ENCODE measurements at places on chromosomes 4 and X.

DNA sequence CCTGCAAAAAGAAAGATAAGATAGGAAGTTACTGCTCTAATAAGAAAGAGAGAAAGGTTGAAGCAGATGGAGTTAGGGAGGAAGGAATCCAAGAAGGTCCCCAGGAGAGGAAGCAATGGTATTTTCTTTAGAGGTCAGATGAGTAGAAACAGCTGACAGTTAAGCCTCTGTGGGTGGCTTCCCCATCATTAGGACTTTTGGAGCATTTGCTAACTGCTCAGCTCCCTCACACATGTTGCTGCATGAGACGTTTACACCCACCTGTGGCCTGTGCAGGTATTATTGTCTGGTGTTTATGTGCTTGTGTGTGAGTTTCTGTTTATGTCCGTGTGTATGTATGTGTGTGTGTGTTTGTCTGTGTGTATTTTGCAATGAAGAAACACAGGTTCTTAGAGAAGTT is 346.8 kb downstream of the RAB28 start:
- DNase-seq = no peak

DNA sequence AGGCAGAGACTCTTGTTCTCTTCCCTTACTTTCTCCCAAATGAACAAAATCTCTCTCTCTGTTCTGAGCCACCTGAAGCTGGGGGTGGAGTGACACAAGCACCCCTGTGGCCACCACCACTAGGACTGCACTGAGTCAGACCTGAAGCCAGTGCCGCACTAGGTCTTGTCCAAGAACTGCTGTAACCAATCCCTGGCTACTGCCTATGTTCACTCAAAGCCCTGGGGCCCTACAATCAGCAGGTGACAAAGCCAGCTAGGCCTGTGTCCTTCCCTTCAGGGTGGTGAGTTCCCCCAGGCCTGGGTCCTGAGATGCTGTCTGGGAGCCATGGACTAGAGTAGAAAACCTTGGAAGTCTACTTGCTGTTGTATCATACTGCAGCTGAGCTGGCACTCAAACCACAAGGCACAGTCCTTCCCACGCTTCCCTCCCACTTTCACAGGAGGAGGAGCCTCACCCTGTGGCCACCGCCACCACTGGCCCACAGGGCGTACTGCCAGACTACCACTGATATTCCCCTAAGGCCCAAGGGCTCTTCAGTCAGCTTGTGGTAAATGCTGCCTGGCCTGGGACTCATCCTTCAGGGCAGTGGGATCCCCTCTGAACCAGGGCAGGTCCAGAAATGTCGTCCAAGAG is 119.1 kb downstream of the RTL9 start:
- DNase-seq = no peak

DNA sequence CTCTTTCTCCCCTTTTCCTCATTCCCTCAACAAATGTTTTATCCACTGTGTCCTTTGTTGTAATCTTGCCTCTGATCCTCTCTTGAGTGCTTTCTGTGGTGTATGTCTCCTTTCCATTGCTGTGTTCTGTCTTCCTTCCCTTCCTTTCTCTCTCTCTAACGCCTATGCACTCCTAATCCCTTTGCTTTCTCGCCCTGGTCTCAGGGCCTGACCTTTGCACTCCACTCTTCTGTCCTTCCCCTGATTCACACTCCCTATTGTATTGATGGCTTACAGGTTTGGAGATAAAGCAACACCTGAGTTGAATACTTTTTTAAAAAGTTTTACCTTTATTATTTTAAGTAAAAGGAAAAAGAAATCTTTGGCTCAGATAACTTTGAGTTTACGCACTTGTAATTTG is 15.6 kb upstream of the SCOC start:
- DNase-seq = no peak

GRCh38 chr4:84496331-84496705 is 2.8 kb downstream of the NKX6-1 start:
- DNase-seq = no peak

GRCh38 chrX:50448565-50448964 is 22.1 kb downstream of the DGKK start:
- DNase-seq = no peak

DNA sequence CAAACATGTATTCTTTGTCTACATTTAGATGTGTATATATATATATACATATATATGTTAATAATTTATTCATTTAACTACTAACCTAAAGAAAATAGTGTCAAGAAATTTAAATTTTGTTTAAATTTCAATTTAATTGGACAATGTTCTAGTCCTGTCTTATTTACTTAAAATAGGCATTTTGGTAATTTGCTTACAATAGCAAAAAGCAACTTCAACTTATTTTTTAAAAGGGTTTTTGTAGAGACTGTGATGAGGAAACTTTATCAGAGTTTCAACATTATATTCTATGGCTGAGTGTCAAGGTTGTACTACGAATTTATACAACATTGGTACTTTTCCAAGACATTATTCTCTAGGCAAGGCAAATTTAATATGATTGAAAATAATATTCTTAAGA is 212.0 kb upstream of the ARSJ start:
- DNase-seq = no peak

- DNase-seq = no peak
These were observed 5.2 kb upstream of the ENAM start for GRCh38 chr4:70623323-70623722.

- DNase-seq = no peak
These were observed 103.3 kb downstream of the DHRSX start for GRCh38 chrX:2397229-2398063.

GRCh38 chr4:33302321-33302720 is 2582.2 kb downstream of the PCDH7 start:
- no peak for DNase-seq

- no peak for DNase-seq
These were observed 47.4 kb upstream of the GPM6B start for GRCh38 chrX:13864264-13864663.

Data from midbrain (tissue), 1 donor.